ENCODE measurements at places on chromosomes 2 and 18.
A peak's percentile ranks its signal among the peaks of the same experiment; 100 is the strongest.

DNA sequence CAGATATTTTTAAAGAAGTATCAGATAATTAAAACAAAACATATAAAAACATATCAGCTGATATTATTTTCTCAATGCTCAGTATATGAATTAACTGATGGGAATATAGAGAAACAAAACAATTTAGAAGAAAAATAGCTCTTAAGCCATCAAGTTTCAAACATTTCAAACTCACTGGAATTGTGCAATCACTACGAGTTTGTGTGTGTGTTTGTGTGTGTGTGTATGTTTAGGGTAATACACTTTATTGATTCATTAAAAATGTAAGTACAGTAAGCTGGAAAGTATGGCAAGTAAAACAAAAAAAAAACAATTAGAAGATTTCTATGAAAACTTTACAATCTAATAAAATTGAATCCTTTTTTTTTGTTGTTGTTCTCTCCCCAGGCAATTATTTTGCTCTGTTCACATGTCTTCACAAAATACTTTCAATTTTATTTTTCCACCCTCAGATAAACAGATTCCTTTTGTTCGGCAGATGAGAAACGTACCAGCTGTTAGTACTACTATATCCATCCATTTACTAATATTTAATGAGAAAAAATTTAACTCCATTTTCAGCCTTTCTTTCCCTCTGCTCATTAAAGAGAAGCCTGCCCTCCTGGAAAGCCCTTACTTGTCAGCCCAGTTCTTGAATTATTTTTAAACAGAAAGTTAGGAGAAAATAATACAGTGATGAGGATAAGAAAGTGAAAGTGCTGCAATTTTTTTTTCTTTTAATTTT is 87.6 kb downstream of the SLC8A1 start:
- no peak for DNase-seq

DNA sequence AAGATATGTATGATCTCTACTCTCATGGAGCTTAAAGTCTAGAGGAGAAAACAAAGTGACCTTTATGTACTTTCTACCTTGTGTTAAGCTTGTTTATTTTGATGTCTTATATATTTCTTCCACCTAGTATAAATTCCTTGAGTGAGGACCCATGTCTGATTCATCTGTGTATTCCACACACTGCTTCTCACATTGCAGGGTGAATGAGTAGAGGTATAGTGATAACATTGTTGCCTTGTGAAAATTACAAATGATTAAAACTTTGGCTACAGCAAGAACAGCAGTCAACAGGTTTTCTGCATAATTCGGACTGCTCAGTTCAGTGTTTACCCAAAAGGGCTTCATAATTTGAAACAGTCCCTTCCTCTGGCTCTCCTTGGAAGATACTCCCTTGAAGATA is 36.3 kb downstream of the AOX1 start:
- no peak for DNase-seq

GRCh38 chr18:8826971-8827370 is 121.6 kb downstream of the MTCL1 start:
- DNase-seq, result no peak

DNA sequence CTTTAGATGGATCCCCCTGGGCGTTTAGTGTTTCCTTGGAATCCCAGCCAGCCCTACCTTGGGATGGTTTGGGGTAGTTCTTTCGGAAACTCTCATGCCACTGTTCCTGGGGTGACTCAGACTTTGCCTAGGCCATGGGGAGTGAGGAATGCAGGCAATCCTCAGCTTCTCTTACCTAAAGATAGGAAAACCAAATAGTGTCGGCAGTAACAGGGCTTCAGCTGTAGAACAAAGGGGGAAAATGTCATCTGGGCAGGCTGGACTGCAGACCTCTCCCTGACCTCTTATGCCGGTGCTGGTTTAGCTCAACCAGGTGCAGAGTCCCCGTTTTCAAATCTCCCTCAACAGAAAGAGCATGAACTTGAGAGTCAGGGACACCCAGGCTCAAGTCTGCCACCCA is 252.1 kb downstream of the TSN start:
- DNase-seq, result no peak

- DNase-seq, result no peak
Measured at GRCh38 chr18:8745355-8746014, 40.1 kb downstream of the MTCL1 start.

DNA sequence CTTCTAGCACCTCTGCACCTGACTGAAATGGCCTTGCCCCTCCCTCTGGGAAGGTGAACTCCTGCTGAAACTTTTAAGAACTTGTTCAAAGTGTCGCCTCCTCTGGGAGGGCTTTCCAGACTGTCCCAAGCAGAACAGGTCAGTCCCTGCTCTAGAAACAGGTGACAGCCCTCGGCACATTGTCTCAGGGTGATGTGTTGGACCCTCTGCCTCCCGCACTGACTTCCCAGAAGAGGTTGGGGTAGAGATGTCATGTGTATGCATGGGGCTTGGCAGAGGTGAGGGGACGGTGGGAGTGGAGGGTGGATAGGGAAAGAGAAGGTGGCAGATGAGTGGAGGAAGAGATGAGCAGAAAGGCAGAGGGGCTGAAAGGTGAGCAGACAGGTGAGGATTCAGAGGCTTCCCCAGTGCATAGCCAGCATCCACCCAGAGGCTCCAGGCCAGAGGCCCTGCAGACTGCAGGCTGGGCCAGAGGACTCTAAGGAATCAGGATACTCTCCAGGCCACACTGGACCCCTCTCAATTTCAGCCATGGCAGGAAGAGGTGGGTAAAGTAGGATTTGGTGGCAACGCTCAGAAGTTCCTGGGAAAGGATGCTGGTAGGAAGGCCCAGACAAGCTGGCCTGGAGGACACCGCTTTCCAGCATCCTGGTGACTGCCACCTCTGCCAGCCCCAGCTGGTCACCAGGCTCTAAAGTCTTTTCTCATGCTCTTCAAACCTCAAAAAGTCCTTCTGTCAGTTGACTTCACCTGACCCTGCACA is 24.8 kb upstream of the TNS1 start:
- no peak for DNase-seq

DNA sequence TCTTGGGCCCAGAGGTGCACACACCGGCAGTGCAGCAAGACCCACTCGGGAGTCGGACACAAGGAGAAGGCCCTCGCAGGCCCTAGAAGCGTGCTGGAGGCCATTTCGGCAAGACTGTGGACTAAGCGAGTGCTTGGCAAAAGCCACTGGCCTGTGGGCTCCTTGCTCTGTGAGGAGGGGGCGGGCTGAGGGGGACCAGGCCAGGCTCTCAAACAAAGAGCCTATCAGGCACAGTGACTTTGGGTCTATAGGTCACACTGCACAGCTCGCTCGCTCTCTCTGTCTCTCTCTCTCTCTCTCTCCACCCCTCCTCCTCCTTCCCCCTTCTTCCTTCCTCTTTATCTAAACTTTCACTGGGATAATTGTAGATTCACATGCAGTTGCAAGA is 23.6 kb upstream of the ZCCHC2 start:
- DNase-seq, result no peak

GRCh38 chr2:14127765-14128164 is 504.8 kb upstream of the LRATD1 start:
- DNase-seq, result no peak

DNA sequence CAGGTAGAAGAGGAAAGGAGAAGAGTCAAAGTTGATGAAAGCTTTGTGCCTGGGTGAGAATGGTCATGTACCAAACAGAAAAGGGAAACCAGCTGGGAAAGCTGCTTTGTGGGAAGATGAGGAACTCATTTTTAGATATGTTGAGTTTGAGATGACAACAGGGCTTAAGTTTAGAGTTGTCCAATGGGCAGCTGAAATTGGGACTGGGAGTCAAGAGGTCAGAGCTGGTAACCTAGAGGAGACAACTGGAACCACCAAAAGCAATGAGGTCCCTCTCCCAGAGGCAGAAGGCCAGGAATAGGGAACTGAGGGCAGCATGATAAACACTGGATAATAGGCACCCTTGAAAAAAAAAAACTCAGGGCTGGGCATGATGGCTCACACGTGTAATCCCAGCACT is 48.8 kb downstream of the SLC4A1AP start:
- DNase-seq, result no peak

GRCh38 chr2:3284657-3285630 is 92.7 kb downstream of the EIPR1 start:
- no peak for DNase-seq

DNA sequence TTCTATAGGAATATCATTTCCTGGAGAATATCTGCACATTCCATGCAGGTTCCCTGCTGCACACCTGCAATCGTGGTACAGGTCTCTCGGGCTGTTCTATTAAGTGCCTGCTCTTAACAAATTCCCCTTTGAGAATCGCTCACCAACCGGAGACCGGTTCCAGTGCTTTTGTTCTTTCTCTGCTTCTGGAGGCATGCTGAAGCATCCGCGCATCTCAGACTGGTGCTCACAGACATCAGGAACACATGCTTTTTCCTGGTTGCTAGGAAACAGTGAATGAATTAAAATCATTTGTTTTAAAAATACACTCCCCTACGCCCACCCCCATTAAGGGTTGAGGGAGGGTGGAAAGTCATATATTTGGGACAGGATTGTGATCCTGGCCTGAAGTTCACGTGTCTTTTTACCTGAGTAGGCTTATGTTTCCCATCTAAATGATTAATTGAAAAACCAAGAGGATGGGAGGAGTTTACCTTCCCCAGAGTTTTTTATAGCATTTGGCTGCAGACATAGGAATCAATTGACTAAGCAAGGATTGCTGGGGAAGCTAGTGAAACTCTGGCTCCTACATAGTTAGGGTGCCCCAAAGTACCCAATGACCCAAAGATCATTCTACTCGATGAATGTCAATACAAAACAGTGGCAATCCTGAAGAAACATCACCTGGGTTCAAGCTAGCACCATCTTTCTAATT is at the start of gene C2orf80:
Gene C2orf80, minus strand, starts transcription at position 221 of the 694 bp plus-strand sequence. CDS start 3,044 bp downstream, outside the sequence.
- DNase-seq, result no peak

GRCh38 chr2:158760887-158761286 is 34.2 kb upstream of the DAPL1 start:
- no peak for DNase-seq

DNA sequence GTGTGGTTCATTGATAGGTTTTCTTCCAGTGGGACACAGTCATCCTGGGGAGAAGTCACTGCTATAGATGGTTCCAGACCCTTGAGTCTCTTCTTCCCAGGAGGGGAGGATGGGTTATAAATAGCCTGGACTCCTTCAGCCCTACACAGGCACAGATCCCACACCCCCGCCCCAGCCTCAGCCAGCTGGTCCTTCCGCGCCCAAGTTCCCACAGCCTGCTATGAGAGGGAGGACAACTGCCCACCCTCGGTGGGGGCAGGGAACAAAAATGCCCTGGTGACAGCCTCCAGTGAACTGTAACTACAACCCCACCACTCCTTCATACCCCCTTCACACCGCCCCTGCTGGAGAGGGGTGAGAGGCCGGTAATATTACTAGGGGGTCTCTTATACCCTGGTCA is 3.2 kb downstream of the ZBTB7C start:
- DNase-seq, result no peak

- DNase-seq, result no peak
Measured at GRCh38 chr2:9720352-9721093, 89.7 kb upstream of the YWHAQ start.

DNA sequence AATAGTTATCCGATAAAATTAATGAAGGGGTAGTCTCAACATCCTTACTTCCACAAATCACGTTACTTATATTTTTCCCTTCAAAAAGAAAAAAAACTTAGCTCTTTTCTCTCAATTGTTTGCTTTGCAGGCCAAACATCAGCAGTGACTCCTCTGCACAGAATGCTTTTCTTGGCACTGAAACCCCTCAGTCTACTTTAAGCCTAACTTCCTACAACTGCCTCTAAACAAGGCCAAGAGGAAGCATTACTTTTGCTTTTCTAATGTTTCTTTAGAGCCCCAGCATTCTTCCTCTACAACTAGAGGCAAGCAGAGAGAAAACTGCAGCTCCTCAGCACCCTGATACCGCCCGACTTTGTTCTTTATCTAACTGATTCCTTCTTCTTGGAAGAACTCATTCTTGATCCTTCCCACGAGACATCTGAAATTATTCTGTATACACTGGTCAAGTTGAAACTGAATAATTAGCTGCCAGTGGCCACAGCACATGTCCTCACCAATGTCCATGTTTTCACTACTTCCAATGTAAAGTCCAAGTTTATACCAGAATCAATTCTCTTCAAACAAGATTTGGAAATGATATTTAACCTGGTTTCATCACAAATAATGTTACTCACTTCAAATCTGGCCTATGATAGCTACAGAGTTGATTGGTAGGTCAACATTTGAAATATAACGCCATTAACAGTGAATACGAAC is 55.3 kb downstream of the DTNB start:
- peak; percentile 49 for DNase-seq

DNA sequence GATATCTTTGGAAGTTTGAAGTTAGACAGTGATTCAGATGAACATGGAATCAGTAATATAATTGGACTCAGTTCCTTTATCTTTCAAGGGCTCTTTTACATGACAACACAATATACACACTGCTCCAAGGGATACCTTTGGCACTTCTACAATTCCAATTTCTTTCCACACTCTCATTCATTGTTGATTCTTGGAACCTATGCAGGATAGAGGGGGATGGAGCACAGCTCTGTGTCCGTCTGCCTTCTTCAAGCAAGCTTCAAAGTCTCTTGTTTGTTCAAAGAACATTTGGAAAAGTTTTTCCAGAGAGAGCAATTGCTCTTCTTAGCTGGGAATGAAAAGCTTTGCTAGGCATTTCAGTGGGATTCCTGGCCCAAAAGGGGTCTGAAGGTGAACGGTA is 276.2 kb upstream of the ZEB2 start:
- no peak for DNase-seq

- DNase-seq, result no peak
Measured at GRCh38 chr2:26702025-26702424, 9.5 kb downstream of the KCNK3 start.

GRCh38 chr2:81767187-81767912 is 1462.8 kb upstream of the LRRTM1 start:
- DNase-seq, result no peak

GRCh38 chr2:223586261-223586660 is 15.9 kb downstream of the SCG2 start:
- no peak for DNase-seq

DNA sequence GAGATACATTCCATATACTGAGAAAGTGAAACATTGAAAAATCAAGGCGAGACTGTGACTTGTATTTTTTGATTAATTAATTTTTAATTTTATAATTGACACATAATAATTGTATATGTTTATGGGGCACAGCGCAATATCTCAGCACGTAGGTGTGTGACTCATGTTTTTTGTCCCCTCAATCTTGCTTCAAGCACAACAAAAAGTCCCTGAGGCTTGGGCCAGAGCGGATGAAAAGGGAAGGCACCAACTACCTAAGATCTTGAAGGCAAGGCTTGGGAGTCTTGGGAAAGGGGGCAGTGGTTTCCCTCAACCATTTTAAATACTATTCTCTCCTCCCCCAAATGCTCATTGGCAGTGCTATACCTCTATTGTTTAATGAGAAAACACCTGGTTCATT is 9.9 kb downstream of the SGPP2 start:
- no peak for DNase-seq

DNA sequence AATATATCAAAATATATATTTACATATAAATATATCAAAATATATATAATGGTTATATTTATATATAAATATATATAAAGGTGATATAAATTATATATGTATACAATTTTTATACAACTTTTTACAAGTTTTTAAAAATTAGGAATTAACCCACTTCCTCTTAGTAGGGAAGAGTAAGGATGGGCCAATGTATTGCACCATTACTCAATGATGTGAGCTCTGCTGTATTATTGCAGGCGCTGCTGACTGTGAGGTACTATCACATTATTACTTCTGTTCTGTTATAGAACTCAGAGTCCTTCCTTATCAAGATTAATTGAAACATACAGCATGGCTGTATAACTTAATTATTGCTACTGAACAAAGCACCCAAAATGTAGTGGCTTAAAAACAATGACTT is 46.0 kb downstream of the CCDC195 start:
- no peak for DNase-seq
